Panc1 (cell line): ENCODE measurements at places on chromosomes 11 and 22. TPM values are rescaled to one million over a fixed set of nuclear protein-coding genes. Genes with fewer than 3 reads are reported as not detected.

DNA sequence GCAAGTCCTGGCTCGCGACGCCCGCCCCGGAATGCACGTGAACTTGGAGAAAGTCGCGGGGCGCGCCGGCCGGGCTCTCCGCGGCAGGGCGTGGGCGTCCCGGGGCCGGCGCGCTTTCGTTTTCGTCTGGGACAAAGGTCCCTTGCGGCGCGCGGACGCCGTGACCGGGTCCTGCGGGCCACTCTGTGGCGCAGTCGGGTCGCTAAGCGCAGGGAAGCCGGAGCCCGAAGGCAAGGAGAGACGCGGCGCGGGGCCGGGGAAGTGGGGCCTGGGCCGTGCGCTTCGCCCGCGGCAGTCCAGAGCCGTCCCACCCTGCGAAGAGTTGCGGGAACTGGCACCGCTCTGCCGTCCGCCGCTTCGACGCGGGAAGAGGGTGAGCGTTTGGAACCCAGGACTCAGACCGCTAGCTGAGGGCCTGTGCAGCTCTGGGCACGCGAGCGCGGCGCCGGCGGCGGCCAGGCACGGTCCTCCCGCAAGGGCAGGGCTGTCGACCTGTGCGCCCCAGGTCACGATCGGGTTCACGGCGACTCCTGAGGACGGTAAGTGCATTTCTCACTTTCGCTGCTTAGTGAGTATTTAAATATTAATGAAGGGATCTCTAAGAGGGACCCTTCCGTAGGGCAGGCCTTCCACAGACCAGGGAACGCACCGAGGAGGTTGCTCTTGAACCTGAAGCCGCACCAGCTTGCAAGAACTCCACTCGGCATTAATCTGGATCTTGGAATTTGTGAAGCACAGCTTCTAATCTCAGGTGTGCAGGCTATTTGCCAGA, 78.0 kb upstream of the PPARA start:
- peak overlapping the region; percentile 90 for H3K4me3 ChIP-seq
- H3K36me3 ChIP-seq: peaks cover 9% of the 10 kb centered on the region
- peak overlapping the region; percentile 99 for H3K27ac ChIP-seq
- no peak for DNase-seq
- H3K4me1 ChIP-seq: peaks cover 16% of the 10 kb centered on the region
- H3K27me3 ChIP-seq: no peaks in the 10 kb centered on the region

DNA sequence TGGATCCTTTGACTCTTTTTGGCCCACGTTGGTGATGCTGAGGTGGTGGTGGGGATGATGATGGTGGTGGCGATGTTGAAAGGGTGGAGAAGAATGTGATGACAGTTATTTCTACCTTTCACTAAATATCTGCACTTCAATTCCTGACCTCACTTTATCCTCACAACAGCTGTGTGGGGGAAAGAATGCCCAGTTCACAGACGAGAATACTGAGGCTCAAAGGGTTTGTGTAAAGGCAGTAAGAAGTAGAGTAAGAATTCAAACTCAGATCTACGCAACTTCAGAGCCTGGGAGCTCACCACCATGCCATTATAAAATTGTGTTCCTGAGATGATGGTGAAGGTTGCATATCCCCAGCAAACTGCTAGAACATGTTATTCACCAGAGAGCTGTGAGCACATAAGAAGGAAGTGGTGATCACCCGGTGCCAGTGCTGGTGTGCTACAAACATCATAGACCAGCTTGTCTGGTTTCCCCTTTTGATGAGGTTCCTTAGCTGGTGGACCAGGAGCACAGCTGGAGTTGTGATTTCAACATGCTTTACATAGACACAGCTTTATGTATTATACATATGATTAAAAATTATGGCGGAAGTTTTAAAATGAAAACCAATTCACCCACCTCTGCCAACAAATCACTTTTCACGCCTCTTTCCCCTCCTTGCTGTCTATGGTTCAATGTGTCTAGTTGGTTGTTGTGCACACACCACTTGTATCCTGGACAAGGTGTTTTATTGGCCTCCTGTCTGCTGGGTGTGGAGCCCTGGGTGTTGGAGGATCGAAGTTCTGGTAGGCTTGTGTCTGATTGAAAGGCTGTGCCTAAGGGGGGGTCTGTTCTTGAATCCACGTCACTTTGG, 6.2 kb downstream of the ST14 start:
- H3K27me3 ChIP-seq: peaks cover 4% of the 10 kb centered on the region
- no peak overlapping the region for H3K4me3 ChIP-seq
- H3K4me1 ChIP-seq: 0 out of 2 replicates have a peak, but pooled peaks cover 5% of the 10 kb centered on the region
- H3K27ac ChIP-seq: no peak overlapping the region

DNA sequence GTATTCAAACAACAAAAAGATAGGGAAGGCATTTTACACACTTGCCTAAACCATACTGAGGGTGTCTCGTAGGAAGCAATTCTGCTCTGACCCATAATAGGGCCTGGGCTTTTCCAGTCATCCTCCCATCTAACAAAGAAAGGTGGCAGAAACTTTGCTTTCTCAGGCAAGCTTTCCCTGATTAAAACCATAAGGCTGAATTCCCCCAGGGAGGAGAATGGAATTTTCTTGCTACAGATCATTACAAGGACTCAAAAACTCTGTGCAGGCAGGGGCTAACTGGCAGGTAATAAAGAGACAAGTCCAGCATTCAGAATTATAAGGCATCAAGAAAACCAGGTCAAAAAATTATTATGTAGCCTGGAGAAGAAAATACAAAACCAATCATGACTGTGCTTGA, 90.4 kb downstream of the RBFOX2 start:
- H3K4me3 ChIP-seq: no peak overlapping the region
- no peaks in the 10 kb centered on the region for H3K4me1 ChIP-seq
- H3K27me3 ChIP-seq: no peaks in the 10 kb centered on the region
- no peaks in the 10 kb centered on the region; the same call in 1 of the 2 replicates for H3K36me3 ChIP-seq
- DNase-seq: no peak

DNA sequence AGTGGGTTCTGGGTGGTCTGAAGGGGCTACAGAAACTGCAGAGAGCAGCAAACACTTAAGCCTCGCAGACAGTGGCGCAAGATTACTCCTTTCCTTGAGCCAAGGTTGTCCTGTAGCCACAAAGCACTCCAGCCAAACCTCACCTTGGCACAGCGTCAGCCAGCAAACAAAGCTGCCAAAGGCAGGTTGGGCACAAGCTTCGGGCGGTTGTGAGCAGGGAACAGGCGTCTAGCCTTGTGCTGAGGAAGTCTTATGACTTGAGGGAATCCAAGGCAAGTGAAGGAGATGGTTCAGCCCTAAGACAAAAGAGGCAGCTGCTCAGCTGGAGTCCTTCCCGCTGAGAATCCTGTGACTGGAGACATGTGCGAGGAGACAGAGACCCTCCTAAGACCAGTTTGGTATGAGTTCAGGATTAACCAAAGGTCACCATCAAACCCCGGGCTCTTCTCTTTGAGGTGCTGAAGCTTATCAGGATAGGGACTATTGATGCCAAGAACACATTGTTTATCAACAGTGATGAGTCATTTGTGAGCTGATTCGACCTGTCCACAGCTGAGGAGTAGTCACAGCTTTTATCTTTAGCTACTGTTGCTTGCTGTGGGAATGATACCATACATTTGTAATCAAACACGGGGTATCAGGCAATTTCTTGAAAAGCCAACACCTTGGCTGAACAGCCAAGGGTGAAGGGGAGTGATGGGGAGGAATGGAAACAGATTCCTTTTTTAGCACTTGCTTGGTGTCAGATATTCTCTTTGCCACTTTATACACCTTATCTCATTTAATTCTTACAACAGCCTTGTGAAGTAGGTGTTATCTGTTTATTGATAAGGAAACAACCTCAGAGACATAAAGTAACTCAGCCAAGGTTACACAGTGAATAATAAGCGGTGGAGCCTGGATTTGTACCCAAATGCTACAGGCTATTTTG, 4.6 kb downstream of the ADM start:
- peak overlapping the region; percentile 100 for H3K27ac ChIP-seq
- peaks cover 19% of the 10 kb centered on the region for H3K36me3 ChIP-seq
- H3K27me3 ChIP-seq: no peaks in the 10 kb centered on the region
- H3K4me1 ChIP-seq: peaks cover 34% of the 10 kb centered on the region
- H3K4me3 ChIP-seq: peak overlapping the region; percentile 64
- DNase-seq: no peak

DNA sequence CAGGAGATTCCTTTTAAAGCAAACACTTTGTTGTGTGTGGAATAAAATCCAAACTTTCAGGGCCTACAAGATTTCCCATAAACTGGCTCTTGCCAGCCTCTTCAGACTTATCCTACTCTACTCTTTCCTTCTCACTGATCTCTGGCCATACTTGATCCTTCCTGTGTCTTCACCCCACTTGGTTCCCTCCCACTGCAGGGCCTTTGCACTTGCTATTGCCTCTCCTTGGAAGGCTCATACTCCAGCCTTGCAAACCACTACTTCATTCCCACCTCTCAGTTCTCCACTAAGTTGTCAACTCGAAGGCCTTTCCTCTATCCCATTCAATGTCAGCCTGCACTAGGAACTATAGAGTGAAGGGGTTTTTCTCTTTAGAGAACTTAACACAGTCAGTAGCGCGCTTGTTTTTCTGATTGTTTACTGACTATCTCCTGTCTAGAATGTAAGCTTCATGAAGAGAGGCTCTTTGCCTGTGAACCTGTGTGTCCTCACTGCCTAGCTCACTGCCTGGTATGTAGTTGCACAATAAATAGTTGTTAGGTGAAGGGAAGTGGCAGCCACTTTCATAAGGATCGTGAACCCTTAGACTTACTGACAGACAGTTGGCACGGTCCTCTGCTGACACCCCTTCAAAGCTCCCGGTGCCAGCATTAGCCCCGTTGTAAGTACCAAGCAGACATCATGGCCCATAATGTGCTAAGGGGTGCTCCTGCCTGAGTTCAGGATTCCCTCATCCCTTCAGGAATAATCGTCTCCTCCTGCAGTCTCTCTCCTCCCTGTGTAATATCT, 833 bp upstream of the ME3 start:
- peak overlapping the region; percentile 77 for H3K4me3 ChIP-seq
- DNase-seq: no peak
- H3K27ac ChIP-seq: peak overlapping the region; percentile 99
- no peaks in the 10 kb centered on the region for H3K27me3 ChIP-seq

DNA sequence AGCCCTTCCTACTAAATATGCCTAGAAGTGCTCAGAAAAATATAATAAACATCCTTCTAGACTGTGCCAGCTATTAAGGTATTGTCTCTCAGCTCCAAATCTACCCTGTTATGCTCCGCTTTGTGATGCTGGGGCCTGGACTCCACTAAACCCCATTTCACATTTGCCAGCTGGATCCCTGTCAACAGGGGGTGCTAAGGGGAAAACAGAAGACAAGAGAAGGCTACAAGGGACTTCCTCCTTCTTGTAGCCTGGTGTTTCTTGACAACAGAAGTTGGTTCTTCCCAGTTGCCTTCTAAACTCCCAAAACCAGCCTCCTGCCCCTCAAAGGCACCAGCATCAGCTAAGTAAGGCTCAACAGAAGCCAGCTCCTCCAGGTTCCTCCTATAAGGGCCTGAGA, 5.2 kb downstream of the NUMA1 start:
- DNase-seq: no peak
- H3K27me3 ChIP-seq: no peaks in the 10 kb centered on the region
- H3K4me3 ChIP-seq: no peak overlapping the region
- peaks cover 31% of the 10 kb centered on the region for H3K4me1 ChIP-seq

CARD18 gene
- 8.1 TPM for total RNA-seq

SLC7A4 gene
- not detected for total RNA-seq
